Stimulated activated CD4-positive, alpha-beta T cell treated with anti-CD3 and anti-CD28 coated beads, TNF-alpha, amount 100 ng/mL, for 1 hour (primary cell): ENCODE measurements at places on chromosomes 13 and 19.

DNA sequence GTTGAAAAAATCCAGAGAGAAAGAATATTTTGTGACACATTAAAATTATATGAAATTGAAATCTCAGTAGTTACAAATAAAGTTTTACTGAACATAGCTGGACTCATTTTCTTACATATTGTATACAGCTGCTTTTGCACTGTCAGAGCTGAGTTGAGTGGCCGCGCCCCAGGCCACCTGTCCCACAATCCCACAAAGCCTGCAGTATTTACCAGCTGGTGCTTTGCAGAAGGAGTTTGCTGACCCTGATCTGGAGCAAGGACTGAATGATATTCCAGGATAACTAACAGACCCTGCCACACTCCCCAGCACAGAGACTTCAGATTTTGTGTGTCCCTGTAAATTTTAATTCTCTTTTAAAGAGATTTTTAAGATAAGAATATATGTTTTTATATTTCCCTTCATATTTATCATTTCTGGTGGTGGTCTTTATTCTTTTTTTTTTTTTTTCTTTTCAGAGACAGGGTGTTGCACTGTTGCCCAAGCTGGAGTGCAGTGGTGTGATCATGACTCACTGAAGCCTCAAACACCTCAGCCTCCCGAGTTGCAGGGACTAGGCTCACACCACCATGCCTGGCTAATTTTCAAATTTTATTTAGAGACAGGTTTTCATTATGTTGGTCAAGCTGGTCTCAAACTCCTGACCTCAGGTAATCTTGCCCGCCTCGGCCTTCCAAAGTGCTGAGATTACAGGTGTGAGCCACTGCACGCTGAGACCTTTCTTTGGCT, 48.5 kb downstream of the TDRD12 start:
- DNase-seq: no peak

DNA sequence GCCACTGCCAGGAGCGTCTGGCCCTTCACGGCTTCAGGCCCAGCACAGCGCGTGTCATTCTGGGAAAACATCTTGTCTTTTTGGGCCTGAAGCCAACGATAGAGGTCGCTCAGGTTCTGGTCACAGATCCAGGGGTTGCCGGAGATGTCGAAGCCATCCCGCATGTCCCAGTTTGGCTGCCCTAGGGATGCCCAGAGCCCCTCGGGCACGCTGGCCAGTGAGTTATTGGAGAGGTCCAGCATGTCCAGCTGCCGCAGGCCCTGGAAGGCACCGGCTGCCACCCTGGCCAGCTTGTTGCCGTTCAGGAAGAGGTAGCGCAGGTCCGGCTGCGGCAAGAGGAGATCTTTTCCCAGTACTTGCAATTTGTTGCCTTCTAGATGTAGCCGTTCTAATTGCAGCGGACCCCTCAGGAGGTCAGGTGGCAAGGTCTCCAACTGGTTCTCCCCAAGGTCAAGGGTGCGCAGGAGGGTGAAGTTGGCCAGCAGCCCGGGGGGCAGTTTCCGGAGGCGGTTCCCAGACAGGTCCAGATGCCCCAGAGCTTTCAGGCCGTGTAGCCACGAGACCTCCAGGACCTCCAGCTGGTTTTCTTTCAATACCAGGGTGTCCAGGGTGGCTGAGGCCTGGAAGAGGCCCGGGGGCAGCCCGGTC, 1.8 kb downstream of the LRG1 start:
- no peak for DNase-seq

DNA sequence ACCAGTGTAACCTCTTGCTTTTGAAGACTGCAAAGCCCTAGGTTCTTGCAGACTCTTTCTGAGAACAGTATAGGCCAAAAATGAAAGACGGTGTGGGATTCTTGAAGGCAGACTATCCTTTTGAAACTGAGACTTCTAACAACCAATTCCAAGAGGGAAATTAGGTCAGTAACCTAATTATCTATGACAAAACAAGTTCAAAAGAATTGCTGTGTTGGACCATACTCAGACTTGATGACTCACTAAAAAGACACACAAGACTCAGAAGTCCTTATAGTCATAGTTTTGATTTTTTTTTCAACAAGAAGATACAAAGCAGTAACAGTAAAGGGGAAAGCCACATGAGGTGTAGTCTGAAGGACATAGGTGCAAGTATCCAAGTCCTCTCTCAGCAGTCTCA, 624.0 kb upstream of the GPC6 start:
- no peak for DNase-seq

- no peak for DNase-seq
Observed at GRCh38 chr13:101972191-101972590, 429.7 kb downstream of the FGF14 start.

- DNase-seq: no peak
Observed at GRCh38 chr19:29212356-29212647, 649 bp downstream of the UQCRFS1 start.

- DNase-seq: no peak
Observed at GRCh38 chr19:17103177-17103576, 27.6 kb downstream of the MYO9B start.
